ENCODE measurements at places on chromosomes 3 and 15. TPM values are rescaled to one million over a fixed set of nuclear protein-coding genes. Genes with fewer than 3 reads are reported as not detected.

GRCh38 chr3:161682715-161683114, 186.1 kb downstream of the OTOL1 start:
- DNase-seq = no peak

DNA sequence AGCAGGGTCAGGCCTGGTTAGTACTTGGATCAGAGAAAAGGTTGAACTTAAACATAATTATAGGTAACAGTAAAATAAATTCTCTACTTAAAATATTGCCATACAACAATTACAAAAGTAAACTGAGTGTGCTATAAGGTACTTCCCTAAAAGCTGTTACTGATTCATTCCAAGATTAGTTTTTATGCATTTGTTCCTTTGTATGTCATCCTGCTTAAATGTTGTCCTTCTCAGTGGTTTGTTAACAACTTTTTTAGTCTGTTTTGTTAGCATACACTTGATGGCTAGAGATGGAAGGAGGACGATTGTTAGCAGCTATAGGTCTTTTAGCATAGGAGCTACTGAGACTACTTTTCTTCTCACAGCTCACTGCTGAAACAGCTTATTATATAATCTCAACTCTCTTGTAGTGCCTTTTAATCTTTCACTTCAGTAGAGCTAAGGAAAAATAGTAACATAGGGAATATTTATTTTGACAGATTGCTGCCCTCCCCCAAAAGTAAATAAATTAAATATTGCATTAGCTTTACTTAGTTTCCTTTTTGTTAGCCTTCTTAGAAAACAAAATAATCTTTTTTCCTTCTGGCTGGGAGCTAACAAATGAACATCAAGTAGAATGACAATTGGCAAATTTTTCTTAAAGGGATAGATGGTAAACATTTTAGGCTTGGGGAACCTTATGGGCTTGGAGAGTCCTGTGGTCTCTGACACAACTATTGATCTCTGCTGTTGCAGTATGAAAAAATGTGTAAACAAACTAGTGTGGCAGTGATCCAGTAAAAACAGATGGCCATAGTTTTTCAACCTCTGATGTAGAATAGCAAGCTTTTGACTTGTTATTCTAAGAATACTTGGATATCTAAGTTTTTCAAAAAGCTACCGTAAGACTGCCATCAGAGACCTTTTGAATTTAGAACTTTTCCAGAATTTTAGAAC, 39.5 kb downstream of the USP8 start:
- no peak for DNase-seq

DNA sequence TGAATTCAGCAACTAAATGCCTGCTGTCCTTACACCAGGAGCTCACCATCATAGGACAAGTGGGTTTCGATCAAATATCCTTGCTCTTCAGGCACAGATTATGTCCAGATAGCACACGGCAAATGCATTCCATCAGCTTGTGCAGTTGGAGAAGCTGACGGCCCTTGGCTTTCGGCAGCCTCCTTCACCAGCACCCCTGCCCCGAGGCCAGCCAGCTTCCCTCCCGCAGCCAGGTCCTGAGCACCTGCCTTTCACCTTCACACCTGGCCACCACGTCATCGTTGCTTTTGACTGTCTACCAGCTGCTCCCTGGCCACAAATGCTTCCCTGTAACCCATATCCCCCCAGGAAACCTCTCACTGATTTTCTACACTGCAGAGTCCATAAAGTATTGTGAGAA, 355.5 kb downstream of the OCA2 start:
- DNase-seq = no peak

DNA sequence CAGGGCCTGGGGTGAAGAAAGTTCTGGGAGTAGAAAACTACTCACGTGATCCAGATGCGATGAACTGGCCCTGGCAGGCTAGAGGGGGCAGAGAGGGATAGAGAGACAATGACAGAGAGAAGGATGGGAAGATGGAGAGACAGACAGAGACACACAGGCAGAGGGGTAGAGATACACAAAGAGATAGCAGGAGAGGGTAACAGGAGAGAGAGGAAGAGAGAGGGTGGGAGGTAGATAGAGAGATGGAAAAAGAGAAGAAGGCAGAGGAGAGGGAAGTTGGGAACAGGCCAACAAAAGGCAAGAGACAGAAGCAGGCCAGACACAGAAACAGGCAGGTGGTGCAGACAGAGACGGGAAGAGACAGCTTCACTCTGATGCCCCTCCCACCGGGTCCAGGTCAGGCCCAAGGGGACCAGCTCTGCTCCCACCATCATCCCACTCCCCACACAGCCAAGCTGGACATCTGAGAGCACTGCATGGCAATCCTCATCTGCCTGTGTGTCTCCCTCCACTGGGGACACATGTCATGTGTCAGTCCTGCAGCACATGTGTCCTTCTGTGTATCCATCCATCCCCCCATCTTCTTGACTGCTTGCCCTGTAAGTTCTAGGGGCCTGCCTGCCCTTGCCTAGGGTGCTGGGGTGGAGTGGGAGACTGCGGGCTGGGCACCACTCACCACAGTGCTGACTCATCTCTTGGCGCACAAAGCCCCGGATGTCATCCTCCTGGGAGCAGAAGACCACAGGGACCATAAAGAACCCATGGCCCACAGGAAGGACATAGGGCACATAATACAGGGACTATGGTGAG, 2.2 kb upstream of the UCN2 start:
- DNase-seq = no peak

DNA sequence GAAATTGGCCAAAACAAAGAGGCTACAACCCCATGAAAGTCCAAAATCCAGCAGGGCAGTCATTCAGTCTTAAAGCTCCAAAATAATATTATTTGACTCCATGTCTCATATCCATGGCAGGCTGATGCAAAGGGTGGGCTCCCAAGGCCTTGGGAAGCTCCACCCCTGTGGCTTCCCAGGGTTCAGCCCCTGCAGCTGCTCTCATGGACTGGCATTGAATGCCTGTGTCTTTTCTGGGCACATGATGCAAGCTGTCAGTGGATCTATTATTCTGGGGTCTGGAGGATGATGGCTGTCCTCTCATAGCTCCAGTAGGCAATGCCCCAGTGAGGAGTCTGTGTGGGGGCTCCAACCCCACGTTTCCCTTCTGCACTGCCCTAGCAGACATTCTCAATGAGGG, 81.8 kb downstream of the ZMAT3 start:
- no peak for DNase-seq

GRCh38 chr3:191889756-191890155, 428.8 kb downstream of the PYDC2 start:
- DNase-seq = no peak

DNA sequence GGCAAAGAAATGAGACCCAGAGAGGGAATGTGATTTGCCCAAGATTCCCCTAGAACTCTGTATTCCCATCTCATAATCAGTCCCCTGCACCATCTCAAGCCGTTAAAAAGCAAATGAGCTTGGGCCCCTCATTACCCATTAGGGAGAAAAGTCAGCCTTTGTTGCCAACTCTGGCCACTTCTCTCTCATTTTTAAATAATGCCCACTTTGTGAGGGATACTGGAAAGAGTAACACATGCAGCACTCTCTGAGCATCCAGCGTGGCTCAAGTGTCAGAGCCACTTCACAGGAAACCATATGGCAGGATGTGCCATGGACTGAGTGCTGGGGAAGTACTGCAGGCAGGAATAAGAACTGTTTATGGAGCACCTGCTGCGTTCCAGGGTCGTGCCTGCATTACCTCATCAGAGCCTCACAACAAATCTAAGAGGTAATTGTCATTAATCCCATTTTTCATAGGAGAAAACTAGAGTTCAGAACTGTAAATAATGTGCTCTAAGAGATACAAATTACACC, 49.8 kb upstream of the SLC6A1 start:
- DNase-seq = no peak

DNA sequence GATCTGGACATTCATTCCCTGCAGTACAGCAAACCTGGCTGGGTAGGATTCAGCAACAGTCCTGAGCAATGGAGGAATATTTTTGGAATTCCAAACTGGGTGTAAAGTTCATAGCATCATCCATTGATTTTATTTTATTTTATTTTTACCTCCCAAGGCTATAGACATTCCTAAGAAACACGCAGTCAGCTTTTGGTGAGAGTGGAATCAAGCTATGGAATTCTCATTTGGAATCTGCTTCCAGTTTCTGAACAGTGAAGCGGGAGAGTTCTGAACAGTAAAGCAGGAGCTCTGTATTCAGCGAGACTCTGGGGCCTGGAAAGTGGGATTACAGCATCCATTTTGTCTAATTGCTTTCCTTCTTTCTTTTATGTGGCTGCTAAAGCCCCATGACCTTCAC, 1.4 kb upstream of the PDZRN3 start:
- no peak for DNase-seq

- DNase-seq = no peak
Measured at GRCh38 chr3:61978460-61979419, 394.6 kb downstream of the FEZF2 start.

- DNase-seq = no peak
Measured at GRCh38 chr3:126101521-126101982, 17.6 kb upstream of the SLC41A3 start.

DNA sequence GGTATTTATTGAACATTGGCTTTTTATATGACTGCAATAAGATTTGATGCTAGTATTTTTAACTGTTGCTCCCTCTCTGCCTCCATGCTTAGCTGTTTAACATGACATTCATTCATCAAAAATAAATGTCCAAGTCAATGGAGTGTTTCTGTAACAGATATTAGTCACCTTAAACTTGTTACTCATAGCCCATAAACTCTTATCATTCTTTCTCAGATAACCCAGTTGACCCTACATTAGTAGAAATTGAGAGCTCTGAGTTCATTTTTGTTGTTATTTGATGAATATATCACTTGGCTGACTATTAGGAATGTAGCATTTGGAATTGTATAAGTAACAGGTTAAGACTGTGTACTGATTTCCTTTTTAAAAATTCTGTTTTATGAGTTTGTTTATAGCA, 201.1 kb downstream of the UBE2E2 start:
- no peak for DNase-seq

GRCh38 chr3:158539414-158540014, 31.5 kb upstream of the MLF1 start:
- DNase-seq = peak; percentile 32

DNA sequence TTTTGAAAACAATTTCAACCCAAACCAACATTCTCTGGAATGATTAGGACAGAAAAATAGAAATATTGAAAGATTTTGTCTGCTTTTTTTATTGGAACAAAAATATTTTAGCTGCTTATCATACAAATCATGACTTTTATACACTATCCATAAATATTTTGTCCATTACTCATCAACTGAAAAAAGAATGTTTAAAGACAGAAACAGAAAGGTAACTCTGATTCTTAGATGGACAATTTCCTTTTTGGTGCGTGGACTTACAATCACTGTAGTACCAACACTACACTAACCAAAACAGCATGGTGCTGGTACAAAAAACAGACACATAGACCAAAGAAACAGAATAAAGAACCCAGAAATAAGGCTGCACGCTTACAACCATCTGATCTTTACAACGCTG, 582.8 kb upstream of the CCDC54 start:
- no peak for DNase-seq

GRCh38 chr3:99394831-99395778, 243.3 kb upstream of the COL8A1 start:
- no peak for DNase-seq

Gene GOLGA6L10
- 4.2 TPM for polyA plus RNA-seq

Gene HMG20A
- 74.2 TPM for polyA plus RNA-seq

Gene SLC27A2
- polyA plus RNA-seq = 67.2 TPM

Gene TM4SF18
- polyA plus RNA-seq = 30.8 TPM

Measured in right renal cortex interstitium (tissue), 3 donors.